HFFc6 (cell line): ENCODE measurements at places on chromosomes 4 and X.
A peak's percentile ranks its signal among the peaks of the same experiment; 100 is the strongest.

DNA sequence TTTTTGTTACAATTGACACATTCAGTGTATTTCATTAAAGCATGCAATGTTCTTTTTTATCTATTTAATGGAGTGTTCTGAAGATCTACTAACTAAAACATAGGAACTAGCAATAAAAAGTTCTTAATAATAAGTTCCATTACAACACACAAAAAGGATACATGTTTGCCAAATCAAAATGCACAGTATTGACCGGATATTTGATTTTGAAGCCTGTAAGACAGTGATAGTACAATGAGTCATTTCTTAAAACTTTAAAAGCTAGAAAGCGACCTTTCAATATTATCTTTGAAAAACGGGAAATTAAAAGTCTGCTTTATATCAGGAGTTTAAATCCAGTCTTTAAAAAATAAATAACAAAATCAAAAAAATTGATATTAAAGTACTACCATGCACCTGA lies 2.4 kb upstream of the PRDM5 start:
- no peak for DNase-seq

GRCh38 chr4:107592519-107592918 lies 127.5 kb downstream of the PAPSS1 start:
- no peak for DNase-seq

DNA sequence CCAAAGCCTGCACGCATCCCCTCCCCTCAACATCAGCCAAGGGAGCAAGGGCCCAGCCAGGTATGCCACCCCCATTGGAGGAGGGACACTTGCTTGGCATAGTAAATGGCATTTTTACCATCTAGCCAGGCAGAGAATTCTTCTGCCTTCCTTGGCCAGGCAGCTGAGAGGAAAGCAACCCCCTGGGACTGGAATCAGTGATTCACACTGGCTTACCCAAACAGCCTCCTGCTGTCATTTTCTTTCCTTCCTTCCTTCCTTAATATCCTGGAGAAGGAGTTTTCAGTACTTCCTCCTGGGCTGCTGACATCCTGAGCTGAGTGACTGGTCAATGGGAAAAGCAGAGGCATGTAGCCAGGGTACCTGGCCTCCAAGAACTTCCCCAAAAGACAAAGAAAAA lies 28.6 kb upstream of the KIAA1210 start:
- DNase-seq, result no peak

- DNase-seq, result no peak
Observed at GRCh38 chr4:75004755-75005668, 72.1 kb downstream of the PARM1 start.

- DNase-seq, result no peak
Observed at GRCh38 chr4:14742054-14742453, 260.2 kb upstream of the CPEB2 start.

DNA sequence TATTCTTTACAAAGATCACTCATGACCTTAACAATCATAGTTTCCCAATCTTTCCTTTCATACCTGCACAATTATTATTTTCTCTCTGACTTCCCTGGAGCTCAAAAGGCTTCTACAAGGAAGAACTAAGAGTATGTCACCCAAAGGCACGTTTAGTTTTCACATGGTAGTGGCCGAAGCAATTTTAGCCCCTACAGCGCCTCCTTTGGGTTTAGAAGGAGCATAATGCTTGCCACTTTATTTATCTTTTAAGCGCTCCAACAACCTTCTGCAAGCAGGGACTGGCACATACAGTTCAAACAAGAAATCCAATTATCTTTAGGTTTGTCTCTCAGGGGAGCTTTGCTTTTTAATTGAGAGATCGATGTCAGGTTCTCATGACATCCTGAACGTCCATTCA lies 42.0 kb upstream of the IGSF1 start:
- no peak for DNase-seq

- no peak for DNase-seq
Observed at GRCh38 chr4:79883290-79883689, 189.7 kb downstream of the ANTXR2 start.

DNA sequence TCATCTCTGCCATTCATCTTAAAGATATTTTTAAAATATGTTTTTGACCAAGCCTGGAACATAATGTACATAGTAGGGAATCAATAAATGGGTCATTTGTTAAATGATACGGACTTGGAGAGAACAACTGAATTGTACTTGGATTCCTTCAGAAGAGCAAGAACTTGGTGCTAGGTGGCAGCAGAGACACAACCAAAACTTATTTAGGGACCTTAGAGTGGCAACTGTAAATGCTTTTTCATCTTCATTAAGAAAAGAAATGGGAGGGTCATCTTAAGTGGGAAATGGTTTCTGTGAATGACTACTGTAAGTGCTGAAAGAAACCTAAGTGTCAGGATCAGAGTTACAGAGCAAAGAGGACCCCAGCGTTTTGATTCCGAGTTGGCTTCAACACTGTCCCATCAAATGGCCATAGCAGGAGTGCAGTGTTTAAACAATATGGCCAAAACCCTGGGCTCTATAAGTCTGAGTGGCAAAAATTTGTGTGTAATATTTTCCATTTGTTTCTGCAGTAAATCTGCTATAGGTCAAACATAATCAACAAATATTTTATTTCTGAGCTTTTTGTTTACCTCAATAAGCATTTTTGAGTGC lies 213.6 kb downstream of the PALLD start:
- DNase-seq, result peak; percentile 54

DNA sequence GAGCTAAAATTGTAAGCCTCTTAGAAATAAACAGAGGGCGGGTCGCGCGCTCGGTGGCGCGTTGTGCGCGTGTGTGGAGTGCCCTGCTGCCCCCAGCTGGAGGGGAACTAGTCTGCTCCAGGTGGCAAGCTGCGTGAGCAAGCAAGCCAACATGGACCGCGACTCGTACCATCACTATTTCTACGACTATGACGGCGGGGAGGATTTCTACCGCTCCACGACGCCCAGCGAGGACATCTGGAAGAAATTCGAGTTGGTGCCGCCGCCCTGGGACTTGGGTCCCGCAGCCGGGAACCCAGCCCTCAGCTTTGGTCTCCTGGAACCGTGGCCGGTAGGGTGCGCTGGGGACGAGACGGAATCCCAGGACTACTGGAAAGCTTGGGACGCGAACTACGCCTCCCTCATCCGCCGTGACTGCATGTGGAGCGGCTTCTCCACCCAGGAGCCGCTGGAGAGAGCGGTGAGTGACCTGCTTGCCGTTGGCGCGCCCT lies 66.1 kb downstream of the DNAAF6 start:
- DNase-seq, result no peak

DNA sequence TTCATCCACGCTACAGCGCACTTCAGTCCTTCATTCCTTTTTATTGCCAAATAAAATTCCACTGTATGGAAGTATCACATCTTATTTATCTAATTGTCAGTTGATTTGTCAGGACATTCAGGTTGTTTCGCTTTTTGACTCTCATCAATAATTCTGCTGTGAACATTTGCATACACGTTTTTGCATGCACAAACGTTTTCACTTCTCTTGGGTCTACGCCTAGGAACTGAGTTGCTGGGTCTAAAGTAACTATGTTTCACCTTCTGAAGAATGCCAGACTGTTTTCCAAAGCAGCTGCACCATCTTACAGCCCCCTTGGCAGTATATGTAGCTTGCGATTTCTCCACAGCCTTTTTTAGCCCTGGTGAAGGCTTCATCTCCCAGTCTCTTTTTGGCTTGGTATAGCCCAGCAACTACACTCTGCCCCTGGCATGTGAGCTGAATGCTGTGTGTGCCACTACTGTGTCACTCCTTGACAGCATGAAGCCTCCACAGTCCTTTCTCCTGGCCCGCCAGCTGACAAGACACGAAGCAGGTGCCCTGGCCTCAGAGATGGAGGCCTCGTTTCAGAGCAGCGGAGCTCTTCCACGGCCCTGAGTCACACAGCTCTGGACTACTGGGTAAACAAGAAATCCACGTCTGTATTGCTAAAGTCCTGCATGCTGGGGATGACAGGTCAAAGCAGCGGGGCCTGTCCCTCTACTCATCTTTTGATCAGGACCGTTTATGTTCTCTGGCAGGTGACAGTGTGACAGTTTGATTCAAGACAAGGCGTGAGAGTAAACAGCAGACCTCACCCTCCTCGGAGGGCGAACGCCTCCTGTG lies 75.5 kb downstream of the NSUN7 start:
- DNase-seq, result no peak

GRCh38 chrX:151396042-151396824 lies 773 bp upstream of the VMA21 start:
- DNase-seq, result no peak

GRCh38 chr4:2482693-2483092 lies 13.8 kb downstream of the RNF4 start:
- peak; percentile 20 for DNase-seq

DNA sequence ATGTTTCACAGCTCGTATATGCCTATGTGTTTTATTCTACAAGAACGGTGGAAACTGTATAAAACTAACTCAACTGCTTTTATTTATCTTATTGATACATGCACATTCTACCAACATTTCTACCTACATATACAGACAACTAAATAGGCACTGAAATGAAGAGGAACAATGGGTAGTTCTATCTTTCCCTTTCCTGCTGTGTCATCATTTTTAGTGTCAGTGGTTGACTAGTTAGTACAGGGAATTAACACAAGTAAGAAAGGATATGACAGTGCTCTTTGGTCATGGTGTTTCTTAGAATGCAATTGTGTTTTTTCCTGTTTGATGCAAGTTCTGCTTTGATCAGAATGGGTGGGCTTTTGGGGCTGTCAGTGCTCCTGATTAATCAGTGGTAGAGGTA lies 293.8 kb upstream of the CTSO start:
- no peak for DNase-seq
